ENCODE measurements at places on chromosomes 7 and 10.

GRCh38 chr10:114576716-114577115 lies 81.4 kb downstream of the ABLIM1 start:
- no peak for DNase-seq

DNA sequence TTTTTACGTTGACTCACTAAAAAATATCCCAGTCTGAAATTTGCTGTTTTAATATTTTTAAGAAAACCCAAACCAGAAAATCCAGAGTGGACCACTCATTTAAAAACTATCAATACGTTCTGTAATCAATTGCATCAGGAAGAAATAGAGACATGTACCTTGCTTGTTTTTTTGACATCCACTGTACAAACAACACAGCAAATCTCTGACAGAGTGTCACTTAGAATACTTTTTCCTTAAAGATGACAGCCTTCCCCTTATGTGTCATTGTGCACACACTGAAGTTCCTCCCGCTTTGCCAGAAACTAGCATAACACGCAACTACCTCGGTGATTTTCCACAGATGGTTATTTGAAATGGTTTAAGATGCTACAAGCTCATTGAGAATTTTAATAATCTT lies 321.7 kb upstream of the PFKP start:
- DNase-seq: no peak

- no peak for DNase-seq
Observed at GRCh38 chr10:11156480-11156879, 138.8 kb downstream of the CELF2 start.

- no peak for DNase-seq
Observed at GRCh38 chr10:52541006-52541473, 227.0 kb downstream of the DKK1 start.

DNA sequence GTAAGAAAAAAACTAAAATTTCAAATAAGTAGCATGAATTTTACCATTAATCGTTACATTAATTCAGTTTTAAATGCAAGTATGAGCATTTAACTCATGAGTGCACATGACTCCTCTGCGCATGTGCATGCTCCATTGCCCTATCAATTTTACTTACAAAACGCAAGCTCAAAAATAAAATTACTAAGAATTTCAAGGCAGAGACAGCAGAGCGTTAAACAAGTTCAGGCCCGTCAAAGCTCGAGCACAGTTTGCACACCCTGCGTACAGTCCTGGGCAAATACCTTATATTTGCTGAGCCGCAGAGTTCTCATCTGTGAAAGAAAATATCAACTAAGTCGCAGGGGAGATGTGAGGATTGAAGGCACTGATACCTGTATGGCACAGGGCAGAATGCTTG lies 373.6 kb downstream of the BBS9 start:
- DNase-seq: no peak

GRCh38 chr7:94431176-94431575 lies 36.5 kb downstream of the COL1A2 start:
- DNase-seq: no peak

GRCh38 chr7:4960363-4960762 lies 1.4 kb upstream of the MMD2 start:
- DNase-seq: peak; percentile 59

- no peak for DNase-seq
Observed at GRCh38 chr7:15215616-15216015, 313.1 kb upstream of the DGKB start.

DNA sequence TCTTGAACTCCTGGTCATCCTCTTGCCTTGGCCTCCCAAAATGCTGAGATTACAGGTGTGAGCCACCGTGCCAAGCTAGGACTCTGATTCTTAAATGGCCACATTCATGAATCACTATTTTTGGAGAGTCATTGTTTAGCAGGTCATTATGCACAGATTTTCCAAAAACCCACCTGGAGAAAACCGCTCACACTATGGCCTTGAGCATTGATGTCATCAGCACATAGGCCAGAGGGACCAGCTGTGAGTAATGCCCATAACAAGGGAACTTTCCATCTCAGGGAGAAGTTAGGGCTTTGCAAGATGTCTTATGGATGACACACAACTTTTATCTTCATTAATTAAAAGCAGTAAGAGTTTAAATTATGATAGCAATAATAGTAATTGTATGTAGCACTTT lies 86.4 kb upstream of the KIF5B start:
- no peak for DNase-seq

DNA sequence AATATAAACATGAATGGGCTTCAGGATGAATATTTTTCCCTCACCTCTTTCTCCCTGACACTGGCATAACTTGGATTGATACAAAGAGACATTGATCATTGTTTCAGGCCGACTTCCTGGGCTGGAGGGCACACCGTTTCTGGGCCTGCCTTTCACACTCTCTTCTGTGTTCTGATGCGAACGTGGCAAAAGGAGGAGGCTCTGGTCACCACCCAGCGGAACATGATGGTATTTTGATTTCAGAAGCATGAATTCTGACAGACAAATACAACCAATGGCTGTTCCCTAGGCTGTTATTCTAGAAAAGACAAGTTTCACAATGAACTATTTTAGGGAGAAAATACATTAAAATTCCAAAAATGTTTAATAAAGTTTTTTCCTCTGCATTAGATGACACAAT lies 534.5 kb upstream of the MKI67 start:
- no peak for DNase-seq

GRCh38 chr7:90396420-90396819 lies 6.8 kb upstream of the CLDN12 start:
- no peak for DNase-seq

GRCh38 chr7:127039541-127039940 lies 213.2 kb downstream of the GRM8 start:
- DNase-seq: no peak

DNA sequence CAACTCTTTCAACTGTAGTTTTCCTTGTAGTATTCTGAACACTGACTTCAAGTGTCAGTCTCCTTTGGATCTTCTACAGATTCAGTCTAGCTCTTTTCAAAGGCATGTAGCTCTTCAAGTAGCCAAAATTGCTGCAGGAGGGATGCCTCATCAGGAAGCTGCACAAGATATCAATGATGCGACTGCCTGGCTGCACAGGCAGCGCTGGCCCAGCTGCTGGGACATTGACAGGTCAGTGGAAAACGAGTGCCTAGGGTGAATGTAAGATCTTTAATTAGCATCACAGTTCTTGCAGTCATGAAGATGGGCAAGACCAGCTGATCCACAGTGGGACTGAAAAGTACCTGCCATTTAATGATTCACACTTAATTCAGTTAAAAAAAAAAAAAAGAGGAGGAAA lies 167.6 kb downstream of the ANK3 start:
- no peak for DNase-seq

- DNase-seq: no peak
Observed at GRCh38 chr10:73911553-73912004, 647 bp downstream of the PLAU start.

DNA sequence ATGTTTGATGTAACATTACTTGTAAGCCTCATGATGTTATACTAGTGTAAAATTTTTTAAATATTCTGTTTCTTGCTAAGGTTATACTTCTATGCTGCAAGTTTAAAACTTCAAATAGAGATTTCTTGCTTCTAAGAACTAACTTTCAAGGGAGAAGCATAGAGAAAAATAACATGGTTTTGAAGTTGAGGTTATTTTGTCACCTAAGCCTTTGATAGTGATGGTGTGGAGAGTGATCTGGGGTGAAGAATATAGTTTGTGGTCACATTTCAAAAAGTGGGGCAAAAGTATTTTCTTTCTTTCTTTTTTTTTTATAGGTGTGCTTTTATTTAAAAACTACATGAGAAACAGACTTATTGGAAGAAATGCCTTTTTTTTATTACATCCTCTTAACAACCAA lies 162.4 kb downstream of the GATA3 start:
- DNase-seq: no peak

- DNase-seq: no peak
Observed at GRCh38 chr10:102629661-102630614, 14.3 kb upstream of the TRIM8 start.

DNA sequence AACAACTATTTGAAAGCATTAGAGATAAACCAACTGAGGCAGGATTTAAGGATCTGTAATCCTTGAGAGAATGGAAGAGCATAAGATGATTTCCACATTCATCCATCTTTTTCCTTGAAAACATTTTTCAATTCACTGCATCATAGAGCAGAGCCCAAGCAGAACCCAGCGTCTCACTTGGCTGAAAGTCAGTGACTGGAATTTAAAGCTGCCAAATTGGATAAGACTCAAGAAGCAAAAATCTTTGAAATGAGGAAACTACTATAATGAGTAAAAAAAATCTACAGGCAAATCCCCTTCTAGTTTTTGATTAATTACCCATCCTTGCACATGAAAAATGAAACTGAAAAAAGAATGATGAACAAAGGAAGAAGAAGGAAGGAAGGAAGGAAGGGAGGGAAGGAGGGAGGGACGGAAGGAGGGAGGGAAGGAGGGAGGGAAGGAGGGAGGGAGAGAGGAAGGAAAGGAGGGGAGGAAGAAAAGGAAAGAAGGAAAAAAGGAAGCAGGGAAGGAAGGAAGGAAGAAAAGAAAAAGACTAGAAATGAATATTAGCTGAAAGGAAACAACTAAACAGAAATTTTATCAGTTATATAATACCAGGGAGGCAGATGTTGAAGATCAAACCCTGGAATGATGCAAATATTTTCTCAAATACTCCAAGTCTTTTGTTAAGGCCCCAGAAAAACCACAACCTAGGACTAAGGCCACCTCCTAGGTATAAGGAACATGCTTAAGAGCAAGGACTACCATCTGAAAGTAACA lies 336.3 kb upstream of the MAGI2 start:
- DNase-seq: no peak

DNA sequence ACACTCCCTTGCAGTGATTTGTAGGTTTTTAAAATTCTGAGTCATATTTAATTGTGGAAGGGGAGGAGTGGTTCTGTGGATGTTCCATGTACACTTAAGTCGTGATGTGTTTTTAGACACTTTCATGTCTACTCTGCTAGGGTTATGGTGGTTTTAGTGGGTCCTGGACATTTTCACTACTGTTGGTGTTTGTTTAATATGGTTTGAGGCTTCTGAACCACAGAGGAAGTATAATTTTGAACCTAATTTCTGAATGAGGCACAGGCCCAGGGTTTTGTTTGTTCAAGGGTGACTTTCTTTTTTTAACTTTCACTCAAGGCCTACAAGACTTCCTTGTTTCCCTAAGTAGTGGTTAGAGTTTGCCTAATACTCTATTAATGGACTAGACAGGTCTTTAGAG lies 13.3 kb downstream of the SLC26A5 start:
- no peak for DNase-seq

- DNase-seq: no peak
Observed at GRCh38 chr10:131829156-131829930, 71.5 kb upstream of the PPP2R2D start.

DNA sequence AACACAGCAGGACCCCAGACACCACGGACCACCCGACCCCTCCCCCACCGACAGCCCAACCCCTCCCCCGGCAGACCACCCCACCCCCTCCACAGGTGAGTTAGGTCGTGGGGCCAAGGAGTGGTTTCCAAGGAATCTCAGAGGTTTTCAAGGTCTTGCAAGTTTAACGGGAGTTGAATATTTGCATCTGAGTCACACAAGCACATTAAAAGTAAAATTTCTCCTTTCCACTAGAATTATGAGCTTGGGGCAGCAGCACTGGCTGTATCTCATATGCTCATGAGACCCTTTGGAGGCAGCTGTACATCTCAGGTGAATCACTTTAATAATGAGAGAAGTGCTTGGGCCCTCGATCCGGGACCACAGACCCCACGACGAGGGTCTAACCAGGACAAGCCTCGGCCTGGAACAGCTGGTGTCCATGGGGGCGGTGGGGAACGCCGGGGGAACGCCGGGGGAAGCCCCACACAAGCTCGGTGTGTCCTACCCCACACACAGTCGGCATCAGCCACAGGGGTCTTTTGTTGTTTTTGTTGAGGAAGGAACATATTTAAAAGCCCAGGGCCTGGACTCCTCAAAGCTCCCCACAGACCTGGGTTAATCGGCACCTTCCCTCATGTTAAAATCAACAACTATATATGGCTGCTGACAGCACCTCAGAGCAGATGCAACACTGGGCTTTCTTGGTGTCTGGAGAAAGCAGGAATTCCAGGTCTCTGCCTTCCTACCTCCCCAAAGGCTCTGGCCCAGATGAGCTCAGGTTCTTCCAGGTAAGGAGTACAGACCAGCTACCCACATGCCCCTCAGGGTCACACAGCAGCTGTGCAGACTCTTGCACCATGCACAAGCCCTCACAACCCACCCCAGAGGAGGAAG lies 130.3 kb downstream of the DIP2C start:
- no peak for DNase-seq

DNA sequence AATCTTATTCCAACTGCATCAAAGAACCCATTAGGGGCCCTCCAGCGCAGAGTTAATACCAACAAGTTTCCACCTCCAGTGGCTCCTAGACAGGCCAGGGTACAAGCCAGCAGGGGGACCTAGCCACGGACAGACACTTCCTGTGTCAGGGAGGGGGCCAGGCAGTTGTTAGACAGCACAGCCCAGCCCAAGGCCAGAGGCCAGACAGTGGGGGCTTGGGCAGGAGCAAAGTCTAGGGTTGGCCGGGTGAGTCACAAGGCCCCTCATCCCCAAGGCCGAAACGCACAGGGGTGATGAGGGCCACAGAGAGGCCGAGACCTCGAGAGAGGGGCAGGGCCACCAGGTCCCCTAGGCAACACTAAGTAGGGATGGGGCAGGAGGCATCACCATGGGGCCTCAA lies 19.3 kb upstream of the OPTN start:
- no peak for DNase-seq

DNA sequence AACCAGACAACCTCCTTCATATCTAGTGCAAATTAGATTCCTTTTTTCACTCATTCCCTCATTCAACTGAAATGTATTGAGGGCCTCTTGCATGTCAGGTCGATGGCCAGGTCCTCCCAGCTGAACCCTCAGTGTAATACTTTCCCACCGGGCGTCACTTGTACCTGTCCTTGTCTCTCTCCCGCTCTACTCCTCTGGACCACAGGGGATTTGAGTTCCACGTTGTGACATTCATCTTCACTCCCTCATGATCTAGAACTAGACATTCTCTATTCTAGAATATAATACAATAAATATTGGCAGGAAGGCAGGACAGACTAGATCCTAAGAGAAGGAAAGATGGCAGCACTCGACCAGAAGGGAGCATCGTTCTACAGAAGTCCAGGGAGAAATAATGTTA lies 83.9 kb downstream of the WNT2 start:
- no peak for DNase-seq

GRCh38 chr7:16991551-16991950 lies 109.8 kb upstream of the AGR3 start:
- no peak for DNase-seq

GRCh38 chr7:152956006-152956405 lies 196.5 kb downstream of the ACTR3B start:
- no peak for DNase-seq

DNA sequence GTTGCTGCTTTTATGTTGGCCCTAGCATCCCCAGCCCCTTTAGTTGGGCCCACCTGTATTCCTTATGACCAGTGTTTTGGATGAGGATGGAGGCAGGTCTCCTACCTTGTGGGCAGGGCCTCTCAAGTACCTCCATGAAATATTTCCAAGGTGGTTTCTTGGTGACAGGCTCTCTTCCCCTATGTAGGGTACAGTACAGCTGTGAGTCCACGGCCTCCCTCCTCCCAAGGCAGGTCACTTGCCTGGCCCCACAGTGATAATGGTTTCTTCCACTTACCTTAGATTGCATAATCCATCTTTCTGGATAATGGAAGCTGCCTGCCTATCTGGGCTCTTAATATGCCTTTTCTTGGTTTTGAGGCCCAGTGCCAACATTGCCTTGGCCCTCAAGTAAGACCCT lies 110.4 kb downstream of the NT5C2 start:
- DNase-seq: no peak
